Activated effector memory CD4-positive, alpha-beta T cell treated with Interleukin-2 at 50 U/mL for 16 hours (primary cell): ENCODE measurements at places on chromosomes 16 and 17.

GRCh38 chr16:77133706-77134105 is 57.3 kb upstream of the MON1B start:
- DNase-seq, result no peak

- DNase-seq, result no peak
These were observed 3.9 kb downstream of the GRN start for GRCh38 chr17:44348988-44349364.

- DNase-seq, result no peak
These were observed 48.4 kb downstream of the MPRIP start for GRCh38 chr17:17090642-17091103.

GRCh38 chr17:57810721-57811637 is 38.9 kb downstream of the MRPS23 start:
- no peak for DNase-seq

GRCh38 chr16:23929237-23929636 is 93.5 kb downstream of the PRKCB start:
- DNase-seq, result no peak

- no peak for DNase-seq
These were observed 18.9 kb upstream of the CLEC18A start for GRCh38 chr16:69932228-69932627.

DNA sequence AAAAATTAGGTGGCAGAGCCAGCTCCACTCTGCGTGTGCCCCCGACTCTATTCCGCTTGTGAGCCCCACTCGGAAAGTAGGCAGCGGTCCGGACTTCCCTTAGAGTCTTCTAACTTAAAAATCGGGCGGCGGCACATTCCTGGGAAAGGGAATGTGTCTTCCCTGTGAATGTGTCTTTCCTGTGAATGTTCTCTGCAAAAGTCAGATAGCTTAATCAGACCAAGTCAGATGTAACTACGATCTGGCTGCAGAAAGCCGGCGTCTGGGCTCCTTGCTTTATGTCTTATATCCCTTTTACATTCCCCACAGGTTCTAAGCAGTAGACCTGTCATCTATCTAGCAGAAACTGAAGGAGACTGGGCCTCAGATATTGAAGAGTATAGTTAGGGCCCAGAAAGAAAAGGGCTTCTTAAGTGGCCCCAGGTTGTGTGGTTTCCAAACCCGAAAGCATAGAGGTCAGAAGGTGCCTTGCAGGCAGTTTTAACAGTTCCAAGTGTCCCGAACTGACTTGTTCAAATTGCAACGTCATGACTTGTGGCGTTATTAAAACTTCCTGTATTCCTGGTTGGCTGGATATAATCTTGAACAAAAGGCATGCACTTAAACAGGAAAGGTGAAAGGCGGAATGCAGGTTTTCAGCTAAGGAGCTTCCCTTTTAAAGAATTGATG is 601 bp downstream of the PHKB start:
- DNase-seq, result no peak

- DNase-seq, result no peak
These were observed 12.9 kb downstream of the NLRC3 start for GRCh38 chr16:3564130-3564888.

- no peak for DNase-seq
These were observed 2.2 kb downstream of the JUP start for GRCh38 chr17:41784207-41784744.

DNA sequence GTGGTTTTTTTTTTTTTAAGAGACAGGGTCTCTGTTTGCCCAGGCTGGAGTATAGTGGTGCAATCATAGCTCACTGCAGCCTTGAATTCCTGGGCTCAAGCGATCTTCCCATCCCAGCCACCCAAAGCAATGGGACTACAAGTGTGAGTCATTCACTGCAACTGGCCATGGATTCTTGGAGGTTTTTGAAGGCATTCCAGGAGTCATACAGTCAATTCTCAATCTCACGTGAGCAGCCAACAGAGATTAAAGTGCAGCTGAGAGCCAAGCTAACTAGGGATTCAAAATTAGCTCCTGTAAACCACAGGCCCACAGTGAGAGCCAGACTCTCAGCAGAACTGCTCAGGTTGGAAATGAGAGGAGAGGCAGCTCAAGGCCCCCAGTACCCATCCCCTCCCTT is 30.2 kb downstream of the XPO6 start:
- DNase-seq, result no peak

DNA sequence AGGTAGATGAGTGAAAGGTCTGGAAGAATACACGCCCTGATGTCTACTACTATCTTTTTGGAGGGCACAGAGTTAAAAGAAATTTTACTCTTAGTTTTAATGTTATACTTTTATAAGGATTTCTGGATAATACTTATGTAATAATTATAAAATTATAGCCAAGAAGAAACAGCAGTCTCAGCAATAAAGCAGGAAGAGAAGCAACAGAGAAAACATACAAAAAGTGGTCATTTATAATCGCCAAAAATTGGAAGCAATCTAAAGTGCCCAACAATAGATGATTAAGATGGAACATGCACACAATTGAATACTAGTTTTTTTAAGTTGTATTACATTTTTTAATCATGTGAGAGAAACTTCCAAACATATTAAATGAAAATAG is 64.4 kb downstream of the SMG6 start:
- DNase-seq, result no peak

GRCh38 chr16:89137666-89138512 is 33.7 kb upstream of the CDH15 start:
- no peak for DNase-seq
